Astrocyte of the spinal cord (primary cell): ENCODE measurements at places on chromosomes 11 and 22.

GRCh38 chr11:79648766-79649520 is 208.1 kb upstream of the TENM4 start:
- DNase-seq: no peak

DNA sequence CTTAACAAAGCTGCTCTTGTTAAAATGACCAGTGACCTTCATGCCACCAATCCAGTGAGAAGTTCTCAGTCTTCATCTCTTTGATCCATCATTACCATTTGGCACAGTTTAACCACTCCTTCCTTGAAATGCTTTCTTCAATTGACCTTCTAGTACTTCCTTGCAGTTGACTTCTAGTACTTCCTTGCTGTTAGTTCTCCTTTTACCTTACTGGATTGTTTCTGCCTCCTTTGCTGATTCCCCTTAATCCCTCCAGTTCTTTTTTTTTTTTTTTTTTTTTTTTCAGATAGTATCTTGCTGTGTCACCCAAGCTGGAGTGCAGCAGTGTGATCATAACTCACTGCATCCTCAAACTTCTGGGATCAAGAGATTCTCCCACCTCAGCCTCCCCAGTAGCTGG is 66.0 kb upstream of the HORMAD2 start:
- no peak for DNase-seq

DNA sequence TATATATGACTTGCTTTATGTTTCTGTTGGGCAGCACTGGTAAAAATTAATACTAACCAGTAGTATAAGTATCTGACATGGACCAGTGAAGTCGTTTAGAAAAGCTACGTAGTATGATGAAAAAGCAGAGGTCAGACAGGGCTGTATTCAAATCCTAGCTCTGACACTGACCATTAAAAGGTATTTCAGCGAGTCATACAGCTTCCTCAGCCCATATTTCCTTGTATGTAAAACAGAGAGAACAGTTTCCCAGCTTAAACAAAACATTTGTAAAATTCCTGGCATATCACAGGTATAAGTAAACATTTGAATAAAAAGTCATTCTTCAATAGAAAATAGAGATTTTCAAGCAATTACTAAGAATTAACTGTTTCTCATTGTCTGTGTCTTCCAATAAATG is 4.2 kb downstream of the NOX4 start:
- peak; percentile 37 for DNase-seq

- no peak for DNase-seq
Observed at GRCh38 chr11:47819743-47820142, 28.4 kb downstream of the NUP160 start.

DNA sequence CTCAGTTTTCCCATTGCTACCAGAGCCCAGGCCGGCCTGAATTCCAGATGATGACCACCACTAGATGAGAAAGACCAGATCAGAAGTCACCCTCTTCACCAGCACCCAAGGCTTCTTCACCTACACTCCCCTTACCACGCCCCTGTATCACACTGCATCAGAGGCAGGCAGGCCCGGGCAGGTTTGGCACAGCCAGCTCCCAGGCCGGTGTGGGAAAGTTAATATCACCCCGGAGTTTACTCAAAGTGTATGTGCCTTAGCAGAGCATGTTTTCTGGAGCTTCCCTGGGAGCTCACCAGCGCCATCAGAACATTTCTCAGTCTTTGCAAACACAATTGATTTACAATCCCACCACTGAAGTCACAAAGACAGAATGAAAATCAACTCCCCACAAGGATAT is 47.5 kb upstream of the POU2AF1 start:
- no peak for DNase-seq

DNA sequence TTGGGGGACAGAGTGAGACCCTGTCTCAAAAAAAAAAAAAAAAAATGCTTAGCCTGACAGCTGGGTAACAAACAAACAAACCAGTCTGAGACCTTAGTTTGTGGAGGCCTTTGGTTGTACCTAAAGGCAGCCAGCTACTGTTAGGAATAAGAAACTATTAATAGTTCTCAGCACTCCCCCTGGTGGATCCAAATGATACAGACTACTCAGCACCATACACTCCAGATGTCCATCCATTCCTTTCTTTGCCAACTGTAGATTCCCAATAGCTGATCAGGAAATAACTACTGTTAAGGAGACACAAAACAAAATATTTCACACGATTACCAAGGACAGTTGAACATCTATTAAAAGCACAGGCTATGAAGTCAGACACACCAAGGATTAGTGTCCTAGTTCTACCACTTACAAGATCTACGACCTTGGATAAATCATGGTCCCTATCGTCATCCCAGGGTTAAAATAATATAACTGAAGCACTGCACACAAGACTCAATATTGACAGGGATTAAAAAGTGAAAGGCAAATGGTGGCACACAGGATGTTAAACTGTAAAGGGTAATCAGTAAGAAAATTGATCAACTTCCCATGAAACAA is 17.2 kb downstream of the CLDN25 start:
- peak; percentile 52 for DNase-seq

DNA sequence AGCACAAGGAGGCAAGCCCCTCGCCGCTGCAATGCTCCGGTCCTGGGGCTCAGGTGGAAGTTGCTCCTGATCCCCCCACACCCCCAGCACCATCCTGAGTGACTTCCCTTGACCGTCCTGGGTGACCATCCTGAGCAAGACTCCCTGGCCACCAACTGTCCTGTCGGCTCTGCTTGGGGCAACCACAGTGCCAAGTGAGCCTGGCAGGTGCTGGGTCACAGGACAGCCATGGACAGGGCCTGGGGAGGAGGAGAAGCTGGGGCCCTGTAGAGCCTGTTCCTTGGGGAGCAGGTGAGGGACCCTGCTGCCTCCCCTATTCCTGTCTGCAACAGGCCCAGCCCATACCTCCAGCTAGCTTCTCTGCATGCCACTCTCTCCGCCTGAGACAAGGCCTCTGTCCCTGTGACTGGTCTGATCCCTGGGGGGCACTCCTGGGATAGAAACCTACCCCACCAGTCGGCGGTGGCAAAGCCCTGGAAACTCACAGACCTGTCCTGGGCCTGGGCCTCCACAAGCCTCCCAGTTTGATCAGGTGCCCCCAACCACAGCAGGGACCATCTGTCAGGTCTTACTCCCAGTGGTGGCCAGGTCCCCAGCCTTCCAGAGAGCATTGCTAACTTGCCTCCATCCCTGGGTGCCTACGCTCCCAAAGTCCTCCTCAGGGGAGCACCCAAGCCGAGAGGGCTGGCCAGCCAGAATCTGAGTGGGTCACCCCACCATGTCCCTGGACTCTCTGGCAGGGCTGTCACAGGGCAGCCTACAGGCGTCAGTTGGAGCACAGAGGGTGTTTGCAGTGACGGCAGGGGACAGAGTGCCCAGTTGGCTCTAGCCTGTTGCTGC is 68.7 kb upstream of the WNT7B start:
- no peak for DNase-seq

GRCh38 chr11:132008872-132009271 is 638.5 kb downstream of the NTM start:
- DNase-seq: no peak

DNA sequence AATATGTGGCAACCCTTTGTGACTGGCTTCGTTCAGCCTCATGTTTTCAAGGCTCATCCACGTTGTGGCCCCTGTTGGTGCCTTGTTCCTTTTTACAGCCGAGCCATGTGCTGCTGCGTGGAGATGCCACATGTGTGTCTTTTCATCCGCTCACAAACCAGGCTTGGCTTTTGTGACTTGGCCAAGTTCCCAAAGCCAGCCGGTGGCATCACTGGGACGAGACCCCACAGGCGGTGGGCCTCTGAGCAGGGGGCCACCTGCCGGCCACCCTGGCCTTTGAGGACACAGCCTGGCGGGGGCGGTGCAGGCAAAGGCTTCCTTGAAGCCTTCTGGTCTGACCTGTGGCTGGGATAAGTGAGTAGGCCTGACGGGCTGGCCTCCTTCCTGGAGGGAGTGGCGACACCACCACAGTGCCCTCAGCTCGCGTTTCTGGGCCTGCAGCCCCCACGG is 10.5 kb downstream of the GRK2 start:
- peak; percentile 29 for DNase-seq

DNA sequence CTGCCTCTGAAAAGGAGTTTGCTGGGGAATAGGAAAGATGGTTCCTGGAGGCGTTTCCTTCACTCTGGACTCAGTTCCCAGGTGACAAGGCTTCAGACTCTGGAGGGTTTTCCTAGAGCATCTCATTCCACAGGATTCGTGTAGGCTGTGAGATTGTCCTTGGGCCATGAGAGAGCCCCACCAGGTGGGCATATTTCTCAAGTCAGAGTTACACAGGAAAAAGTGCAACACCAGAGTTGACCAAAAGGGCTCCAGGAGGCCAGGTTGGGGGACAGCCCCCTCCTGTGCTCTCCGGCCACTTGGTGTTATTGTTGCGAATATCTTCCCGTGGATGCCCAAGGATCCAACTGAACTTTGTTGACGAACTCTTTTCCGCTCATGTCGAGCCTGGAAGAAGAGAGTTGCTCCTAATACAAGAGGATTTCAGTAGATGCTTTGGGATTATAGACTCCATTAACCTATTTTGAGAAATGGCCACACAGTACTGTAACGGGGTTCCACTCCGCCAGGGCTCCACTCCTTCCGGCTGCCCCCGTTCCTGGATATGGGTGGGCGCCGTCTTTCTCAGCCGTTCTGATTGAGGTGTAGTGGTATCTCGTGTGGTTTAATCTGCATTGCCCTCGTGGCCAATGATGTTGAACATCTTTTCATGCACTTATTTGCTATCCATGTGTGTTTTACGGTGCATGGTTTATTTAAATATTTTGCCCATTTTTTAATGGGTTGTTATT is 580.3 kb downstream of the BRD1 start:
- no peak for DNase-seq

GRCh38 chr22:47797342-47797945 is 1035.0 kb downstream of the TBC1D22A start:
- DNase-seq: no peak

GRCh38 chr11:60836866-60837515 is 4.9 kb upstream of the CCDC86 start:
- DNase-seq: no peak

GRCh38 chr11:2700415-2701211 is 819 bp upstream of the KCNQ1OT1 start:
- no peak for DNase-seq

- DNase-seq: no peak
Observed at GRCh38 chr11:132803436-132803835, 728.9 kb downstream of the OPCML start.

GRCh38 chr11:826227-826621 is 1.5 kb upstream of the CRACR2B start:
- no peak for DNase-seq

DNA sequence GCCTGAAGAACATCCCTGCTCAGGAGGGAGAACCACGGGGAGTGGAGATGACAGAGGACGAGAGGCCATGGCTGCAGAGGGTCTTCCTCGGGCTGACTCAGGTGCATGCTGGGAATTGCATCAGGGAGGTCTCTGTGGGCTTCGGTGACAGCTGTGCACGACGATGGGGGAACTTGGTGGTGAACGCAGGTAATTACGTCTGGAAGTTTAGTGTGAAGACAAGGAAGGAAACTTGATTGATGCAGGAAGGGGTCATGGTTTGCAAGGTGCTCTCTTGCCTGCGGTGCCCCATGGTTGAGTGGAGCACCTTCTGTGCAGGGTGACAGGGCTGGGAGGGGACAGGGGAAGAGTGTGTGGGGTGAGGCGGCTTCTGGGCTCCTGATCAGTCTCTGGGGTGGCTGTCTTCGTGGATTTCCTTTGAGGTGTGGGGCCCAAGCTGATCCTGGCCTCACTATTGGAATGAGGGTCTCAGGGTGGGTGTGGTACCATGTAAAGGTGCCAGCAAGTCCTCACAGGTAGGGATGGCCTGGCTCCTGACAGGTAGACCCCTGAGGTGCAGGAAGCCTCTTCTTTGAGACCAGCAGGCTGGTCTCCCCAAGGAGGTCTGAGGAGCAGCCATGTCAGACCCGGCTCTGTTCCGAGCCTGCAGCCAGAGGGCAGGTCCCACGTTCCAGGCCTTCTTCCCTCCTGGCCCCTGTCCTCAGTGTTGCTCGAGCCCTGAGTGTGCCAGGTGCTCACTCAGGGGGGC is 1020.1 kb downstream of the TBC1D22A start:
- no peak for DNase-seq

DNA sequence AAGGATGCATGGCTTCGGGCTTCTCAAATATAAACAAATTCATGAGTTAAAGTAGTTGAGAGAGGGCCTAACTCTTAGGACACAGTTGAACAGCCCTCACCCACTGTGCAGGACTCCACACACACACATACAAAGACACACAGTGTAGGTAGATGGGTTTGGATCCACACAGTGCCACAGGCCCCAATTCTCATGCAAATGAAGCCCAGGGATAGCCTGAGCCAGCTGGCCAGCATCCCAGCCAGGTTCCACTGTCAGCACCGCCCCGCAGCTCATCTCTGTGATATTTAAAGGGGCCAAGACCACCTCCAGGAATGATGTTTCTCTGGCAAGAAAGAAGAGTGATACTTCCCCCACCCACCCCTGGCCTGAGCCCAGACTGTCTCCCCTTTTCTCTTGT is 11.7 kb downstream of the SLC35C1 start:
- DNase-seq: no peak
